Cardiac septum (tissue), 1 donor: ENCODE measurements at places on chromosomes 7 and 10.

DNA sequence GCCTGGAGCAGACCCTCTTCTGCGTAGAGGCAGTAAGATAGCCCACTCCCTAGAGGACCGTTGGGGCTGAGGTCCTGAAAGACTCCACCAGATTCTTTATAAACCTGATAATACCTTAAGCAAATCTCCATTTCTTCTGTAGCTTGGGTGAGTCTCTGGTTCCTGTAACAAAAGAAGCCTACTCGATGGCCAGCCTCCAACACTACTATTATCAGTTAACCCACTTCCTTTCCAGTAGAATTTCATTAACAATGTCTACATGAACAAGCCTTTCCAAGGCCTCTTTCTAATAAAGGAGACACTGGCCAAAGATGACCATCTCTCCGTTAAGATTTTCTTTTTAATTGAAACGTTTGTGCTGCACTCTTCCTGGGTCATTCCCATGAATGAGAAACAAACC lies 201.7 kb upstream of the KCTD7 start:
- no peak for DNase-seq

DNA sequence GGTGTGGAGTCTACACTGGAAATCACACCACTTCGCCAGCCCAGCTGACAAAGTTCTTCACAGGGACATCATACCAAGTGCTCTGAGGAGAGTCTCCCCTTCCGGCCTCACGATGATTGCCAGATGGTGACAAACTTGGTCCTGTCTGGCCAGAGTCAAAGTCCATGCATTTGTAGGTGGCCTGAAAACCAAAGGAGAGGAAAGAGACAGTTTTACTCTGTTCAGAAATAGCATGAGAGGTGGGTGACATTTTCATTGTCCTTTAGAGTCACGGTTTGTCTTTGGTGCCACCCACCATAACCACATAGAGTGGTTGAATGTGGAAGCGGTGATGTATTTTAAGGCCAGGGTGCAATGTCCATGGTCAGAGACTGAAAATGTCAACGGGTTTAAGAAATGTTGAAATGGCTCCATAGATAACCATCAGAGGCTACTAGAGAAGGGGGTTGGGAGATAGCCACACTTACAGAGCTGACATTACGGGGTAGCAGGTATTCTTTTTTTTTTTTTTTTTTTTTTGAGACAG lies 33.0 kb downstream of the BTBD16 start:
- DNase-seq, result no peak

- no peak for DNase-seq
These were observed 93.5 kb downstream of the WNT2 start for GRCh38 chr7:117229350-117229749.

DNA sequence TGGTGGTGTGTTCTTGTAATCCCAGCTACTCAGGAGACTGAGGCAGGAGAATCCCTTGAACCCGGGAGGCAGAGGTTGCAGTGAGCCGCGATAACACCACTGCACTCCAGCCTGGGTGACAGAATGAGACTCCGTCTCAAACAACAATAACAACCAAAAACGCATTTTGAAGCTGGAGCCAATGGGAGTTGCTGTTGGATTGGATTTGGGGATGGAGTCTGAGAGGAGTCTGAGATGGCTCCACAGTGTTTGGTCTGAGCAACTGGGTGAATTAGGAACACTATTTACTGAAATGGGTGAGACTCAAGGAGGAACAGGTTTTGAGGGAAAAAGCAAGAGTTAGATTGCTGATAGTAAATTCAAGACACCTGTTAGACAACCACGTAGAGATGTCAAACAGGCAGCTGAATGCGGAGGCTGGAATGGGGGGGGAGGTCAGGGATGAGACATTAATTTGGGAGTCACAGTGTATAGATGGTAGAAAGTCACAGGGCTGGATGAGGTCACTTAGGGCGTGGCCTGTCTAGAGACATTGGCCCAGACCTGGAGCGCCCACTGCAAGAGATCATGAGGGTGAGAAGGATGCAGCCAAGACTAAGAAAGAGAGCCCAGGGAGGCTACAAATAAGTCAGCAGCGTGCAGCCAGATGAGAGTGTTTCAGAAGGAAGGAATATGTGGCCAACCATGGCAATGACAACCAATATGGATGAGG lies 56.4 kb downstream of the CYCS start:
- no peak for DNase-seq

GRCh38 chr7:112400141-112400540 lies 50.1 kb upstream of the IFRD1 start:
- no peak for DNase-seq

- DNase-seq, result no peak
These were observed 834.3 kb upstream of the C7orf33 start for GRCh38 chr7:147756300-147756699.

DNA sequence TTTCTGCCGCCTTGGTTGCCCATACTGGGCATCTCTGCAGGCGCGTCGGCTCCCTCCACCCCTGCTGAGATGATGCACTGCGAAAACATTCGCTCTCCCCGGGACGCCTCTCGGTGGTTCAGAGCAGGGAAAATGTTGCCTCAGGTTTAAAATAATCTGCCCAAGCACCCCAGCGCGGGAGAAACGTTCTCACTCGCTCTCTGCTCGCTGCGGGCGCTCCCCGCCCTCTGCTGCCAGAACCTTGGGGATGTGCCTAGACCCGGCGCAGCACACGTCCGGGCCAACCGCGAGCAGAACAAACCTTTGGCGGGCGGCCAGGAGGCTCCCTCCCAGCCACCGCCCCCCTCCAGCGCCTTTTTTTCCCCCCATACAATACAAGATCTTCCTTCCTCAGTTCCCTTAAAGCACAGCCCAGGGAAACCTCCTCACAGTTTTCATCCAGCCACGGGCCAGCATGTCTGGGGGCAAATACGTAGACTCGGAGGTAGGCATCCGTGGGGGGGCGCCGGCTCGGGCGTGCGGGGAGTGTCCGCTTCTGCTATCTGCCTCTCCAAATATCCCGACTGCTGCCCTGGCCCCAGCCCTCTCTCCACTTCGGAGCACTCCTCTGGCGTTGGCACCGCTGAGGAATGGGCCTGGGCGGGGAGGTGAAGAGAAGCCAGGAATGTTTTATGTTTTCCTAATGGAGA lies at the start of gene CAV1:
Gene CAV1, plus strand, starts transcription at position 428 of the 689 bp plus-strand sequence. Its CDS starts 27 bp downstream, at position 455.
- peak; percentile 92 for DNase-seq

DNA sequence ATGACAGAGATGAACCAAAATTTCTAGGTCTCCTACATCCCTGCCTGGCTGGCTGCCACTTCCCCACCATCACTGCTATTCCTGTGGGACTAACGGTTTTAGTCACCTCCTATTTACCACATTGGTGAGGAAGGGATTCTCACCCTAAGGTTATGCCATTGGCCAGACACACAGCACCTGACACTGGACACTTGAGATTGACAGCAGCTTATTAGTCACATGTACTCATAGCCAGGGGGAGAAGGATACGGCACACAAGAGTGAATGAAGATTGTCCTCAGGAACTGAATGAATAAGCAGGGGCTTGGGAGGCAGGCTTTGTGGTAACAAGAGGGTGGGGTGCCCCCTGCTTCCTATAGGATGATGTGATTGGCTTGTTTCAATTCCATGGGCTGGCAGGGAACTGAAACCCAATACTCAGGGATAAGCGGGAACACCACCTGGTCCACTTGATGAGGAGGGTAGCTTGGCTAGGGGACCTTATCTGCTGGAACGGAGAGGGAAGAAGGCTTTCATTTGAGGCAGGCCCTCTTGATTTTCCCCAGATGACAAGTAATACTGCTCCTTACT lies 99.0 kb downstream of the SPAG6 start:
- no peak for DNase-seq

DNA sequence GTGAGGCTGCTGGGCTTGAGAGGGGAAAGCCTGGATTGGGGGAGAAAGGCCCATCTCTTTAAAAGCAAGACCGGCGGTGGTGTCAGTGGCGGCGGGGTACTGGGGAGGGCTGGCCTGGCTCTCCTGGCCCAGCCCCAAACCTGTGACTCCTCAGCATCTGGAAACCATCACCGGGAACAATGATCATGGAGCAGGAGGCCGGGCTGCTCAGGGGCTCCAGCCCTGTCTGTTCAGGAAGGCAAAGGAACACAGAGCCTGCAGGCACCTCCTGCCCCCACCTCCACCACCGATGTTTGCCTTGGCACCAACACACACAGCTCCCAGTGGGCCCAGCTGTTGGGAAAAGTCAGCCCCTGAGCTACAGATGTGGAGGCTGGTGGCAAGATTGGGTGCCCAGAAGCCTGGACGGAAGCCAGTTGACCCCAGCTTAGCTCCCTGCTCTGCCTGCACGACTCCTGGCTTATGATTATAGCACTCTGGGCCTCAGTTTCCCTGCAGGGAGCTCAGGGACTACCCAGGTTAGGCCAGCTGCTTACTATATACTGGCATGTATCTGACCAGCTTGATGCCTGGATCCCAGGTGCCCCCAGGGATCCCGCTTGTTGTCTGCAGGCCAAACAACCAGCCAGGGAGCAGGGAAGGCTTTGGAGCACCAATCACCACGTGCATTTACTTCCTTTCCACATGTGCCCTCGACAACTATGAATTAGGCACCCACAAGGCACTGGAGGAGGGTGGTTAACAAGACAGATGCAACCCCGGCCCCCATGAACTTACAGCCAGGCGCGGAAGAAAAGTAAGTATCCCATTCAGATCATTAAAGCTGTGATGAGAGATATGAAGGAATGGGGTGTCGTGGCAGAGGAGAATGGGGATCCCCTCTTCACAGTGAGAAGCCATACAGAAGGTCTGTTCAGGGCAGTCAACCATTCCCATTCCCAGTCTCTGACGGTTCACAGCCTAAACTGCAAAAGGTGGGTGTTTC lies 37.3 kb downstream of the ZCCHC24 start:
- peak; percentile 75 for DNase-seq

GRCh38 chr10:598415-599170 lies 90.9 kb downstream of the DIP2C start:
- no peak for DNase-seq

- no peak for DNase-seq
These were observed 91.5 kb downstream of the CUL1 start for GRCh38 chr7:148790131-148790726.

DNA sequence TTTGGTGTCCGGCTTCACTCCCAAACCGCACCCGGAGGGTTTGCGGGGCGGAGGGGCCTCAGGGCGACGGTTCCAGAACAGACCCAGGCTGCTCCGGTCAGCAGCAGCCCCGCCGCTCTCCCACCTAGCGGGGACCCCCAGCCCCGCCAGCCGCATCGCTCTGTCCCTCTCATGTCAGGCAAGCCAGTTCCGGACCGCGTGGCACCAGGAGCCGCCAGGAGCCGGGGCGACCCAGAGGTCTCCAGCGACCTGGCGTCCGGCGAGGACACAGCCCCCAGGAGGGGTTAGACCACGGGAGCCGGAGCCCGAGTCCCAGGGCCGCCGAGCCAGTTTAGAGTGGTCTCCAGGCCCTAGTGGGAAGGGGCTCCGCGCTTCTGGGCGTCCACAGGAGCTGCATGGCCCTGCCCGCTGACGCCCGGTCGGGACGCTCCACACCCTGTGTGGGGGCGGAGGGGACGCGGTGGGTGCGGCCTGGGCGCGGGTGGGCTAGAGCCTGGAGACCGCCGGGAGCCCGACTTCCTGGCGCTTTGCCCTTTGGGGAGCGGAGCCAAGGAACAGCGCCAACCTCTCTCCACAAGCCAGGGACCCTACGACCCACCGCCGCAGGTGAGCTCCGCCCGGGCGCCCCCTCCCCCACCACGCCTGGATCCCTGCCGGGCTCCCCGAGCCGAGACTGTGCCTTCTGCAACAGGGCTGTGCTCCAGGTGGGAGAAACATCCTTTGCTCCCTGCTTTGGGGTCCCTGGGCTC lies 43.4 kb downstream of the ZNF117 start:
- DNase-seq, result no peak

DNA sequence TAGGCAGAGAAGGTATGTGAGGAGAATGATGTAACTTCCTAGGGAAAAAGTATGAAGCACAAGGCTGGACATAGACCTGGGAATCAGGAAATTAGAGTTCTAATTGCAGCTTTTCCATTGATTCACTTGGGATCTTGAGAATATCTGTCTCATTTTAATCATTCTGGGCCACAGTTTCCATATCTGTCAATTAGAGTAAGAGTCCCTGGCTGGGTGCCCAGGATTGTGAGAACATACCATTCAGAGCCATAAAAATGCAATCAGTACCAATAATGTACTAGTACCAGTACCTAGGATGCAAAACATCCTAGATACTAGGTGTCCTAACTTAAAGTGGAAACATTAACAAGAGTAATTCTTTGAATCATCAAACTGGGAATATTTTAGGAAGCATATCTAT lies 29.6 kb downstream of the CAV1 start:
- DNase-seq, result no peak

DNA sequence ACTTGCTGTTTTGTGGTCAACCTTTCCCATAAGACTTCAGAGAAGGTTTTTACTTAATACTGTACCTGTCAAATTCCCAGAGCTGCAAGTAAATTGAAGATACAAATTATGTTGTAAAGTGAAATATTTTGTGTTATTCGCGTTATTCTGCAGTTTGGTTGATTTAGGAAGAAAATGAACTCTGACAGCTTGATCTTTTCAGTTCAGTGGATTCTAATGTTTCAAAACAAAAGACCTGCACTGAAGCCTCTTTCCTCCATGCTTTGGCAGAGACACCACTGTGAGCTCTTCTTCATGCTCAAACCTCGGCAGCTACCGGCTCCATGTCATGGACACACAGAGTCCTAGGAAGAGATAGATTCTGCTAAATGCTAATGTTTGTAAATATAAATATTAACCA lies 75.7 kb upstream of the INSYN2A start:
- no peak for DNase-seq

DNA sequence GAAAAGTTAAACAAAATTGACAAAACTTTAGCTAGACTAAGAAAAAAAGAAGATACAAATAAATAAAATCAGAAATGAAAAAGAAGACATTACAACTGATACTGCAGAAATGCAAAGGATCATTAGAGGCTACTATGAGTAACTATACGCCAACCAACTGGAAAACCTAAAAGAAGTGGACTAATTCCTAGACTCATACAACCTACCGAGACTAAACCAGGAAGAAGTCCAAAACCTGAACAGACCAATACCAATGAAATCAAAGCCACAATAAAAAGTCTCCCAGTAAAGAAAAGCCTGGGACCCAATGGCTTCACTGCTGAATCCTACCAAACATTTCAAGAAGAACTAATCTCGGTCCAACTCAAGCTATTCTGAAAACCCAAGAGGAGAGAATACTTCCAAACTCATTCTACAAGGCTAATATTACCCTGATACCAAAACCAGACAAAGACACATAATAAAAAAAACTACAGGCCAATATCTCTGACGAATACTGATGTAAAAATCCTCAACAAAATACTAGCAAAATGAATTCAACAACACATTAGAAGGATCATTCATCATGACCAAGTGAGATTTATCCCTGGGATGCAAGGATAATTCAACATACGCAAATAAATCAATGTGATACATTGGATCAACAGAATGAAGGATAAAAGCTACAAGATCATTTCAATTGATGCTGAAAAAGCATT lies 20.3 kb downstream of the ELAPOR2 start:
- DNase-seq, result no peak

DNA sequence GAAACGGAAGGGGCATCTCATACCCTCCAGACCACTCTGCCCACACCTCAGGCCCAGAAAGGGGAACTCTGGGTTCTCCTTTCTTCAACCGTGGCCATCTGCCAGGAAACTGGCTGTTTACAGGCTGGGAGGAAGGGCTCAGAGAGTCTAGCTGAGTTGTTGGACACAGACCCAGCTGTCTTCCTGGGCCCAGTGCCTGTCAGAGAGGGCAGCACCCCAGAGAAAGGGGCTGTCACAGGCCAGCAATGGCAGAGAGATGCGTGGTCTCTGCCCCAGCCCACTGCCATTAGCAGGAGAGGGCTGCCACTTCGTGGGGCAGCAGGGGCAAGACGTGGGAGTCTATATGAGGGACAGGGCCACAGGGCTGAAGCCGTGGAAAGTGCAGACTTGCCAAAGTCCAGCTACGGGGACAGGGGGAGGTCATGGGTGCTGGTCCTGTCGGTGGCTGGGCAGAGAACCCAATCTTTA lies 11.0 kb downstream of the GRID1 start:
- peak; percentile 87 for DNase-seq
